ENCODE measurements at places on chromosomes 7 and 10. TPM values are rescaled to one million over a fixed set of nuclear protein-coding genes. Genes with fewer than 3 reads are reported as not detected.

Gene GUSB
- 13.3 TPM for polyA plus RNA-seq

Gene ABCA13
- polyA plus RNA-seq, result 0.61 TPM

Gene HOXA10
- polyA plus RNA-seq, result 1.6 TPM

Gene HOXA5
- polyA plus RNA-seq, result 7.1 TPM

Gene SPDYE1
- polyA plus RNA-seq, result not detected

Data from keratinocyte (primary cell).